ENCODE measurements at places on chromosomes 11 and 22.

GRCh38 chr11:82818409-82819043 lies 81.7 kb downstream of the PRCP start:
- no peak for DNase-seq

DNA sequence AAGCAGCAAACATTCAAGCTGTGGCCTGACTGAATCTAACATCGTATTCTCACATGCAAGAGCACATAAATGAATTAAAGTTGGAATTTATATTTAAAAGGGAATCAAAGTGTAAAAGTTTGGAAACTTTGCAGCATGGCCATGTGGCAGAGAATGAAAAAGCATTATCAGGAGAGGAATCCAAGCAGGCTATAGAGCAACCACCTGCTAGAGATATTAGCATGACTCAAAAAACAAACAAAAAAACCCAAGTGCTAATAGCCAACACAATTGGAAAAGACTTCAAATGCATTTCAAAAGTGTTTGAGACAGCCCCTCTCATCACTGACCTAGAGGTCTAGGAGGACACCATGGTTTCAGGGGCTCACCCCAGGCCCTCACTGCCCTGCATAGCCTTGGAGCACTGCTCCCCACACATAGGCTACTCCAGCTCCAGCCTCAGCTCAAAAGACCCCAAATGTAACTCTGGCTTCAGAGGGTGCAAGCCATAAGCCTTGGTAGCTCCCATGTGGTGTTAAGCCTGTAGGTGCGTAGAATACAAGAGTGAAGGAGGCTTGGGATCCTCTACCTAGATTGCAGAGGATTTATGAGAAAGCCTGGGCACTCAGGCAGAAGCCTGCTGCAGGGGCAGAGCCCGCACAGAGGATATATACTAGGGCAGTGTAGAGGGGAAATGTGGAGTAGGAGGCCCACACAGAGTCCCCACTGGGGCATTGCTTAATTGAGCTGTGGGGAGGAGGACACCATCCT lies 1.7 kb upstream of the KRTAP5-7 start:
- no peak for DNase-seq

GRCh38 chr11:134647066-134647743 lies 235.2 kb upstream of the B3GAT1 start:
- no peak for DNase-seq

DNA sequence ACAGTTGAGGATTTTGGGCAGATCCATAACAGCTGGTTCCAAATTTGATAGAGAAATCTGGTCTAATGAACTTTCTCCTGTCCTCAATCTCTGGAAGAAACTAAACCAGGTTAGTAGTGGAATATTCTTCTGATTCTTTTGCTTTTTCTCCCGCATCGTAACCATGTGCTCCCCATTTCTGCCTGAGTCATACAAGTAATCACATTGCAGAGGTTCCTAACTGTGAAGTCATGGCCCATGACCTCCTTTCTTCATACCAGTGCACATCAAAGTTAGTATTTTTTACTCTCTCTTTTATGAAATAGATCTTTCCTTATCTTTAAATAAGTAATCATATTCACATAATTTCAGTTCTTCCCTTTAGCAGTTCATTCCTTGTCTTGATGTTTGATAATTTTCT lies 249.0 kb downstream of the DYNC2H1 start:
- DNase-seq = no peak

- no peak for DNase-seq
Observed at GRCh38 chr11:7645206-7645605, 28.1 kb downstream of the CYB5R2 start.

DNA sequence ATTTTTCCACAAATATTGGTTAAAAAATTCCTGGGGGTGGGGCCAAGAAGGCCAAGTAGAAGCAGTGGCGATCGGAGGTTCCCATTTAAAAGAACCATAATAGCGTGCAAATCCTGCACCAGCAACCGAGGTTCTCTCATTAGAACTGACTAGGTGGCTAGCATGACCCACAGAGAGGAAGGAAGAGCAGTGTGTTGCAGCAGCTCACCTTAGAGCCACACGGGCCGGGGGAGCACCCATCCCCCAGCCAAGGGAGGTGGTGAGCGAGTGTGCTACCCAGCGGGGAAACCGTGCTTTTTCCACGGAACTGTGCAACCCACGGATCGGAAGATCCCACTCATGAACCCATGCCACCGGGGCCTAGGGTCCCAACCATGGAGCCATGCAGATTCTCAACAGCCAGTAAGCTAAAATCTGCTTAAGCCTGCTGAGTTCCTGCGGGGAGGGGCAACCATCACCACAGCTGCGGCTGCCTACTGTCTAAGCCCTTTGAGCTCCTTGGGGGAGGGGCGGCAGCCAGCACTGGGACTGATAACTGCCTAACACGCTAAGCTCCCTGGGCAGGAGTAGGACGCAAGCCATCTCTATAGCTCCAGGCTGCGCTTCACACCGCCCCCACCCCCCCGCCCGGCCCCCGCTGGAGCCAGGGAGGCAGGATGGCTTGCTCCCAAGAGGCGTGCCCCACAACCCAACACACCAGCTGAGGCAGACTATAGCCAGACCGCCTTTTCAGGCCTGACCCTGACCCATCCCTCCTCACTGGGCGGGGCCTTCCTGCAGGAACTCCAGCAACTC lies 21.0 kb upstream of the HTATIP2 start:
- no peak for DNase-seq

- no peak for DNase-seq
Observed at GRCh38 chr11:109378034-109378433, 44.0 kb upstream of the C11orf87 start.

DNA sequence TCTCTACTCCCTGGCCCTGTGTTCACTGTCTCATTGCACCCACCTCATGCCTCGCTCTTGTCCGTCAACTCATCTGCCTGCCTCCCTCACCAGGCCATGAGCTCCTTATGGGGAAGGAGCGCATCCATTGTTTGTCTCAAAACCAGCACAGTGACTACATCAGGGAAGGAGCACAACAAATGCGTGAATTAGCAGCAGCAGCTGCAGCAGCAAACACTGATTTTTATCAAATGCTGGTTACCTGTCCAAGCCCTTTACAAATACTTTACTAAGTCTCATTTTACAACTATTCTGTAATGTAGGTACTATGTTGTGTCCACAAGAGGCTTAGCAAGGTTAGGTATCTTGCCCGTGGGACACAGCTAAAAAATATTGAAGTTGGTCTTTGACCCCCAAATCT lies 85.9 kb upstream of the PLET1 start:
- DNase-seq = no peak

- DNase-seq = no peak
Observed at GRCh38 chr22:31327806-31328543, 18.2 kb downstream of the PATZ1 start.

DNA sequence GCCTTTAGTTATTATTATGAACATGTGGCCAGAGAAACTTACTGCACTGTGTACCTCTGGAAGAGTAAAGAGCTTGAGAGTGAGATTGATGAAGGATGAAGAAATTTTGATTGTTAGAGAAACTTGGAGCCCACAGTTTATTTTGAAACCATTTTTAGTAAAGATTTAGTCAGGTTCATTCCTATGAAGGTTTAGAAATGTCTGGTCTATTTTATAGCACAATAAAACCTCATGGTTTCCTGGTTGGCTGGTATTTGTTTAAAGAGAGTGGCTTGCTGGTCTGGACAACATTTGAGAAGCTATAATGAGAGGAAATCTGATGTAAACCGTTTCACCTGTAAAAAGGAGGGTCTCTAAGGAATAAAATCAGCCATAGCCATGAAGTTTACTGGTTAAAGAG lies 8.8 kb upstream of the PDE3B start:
- DNase-seq = no peak

DNA sequence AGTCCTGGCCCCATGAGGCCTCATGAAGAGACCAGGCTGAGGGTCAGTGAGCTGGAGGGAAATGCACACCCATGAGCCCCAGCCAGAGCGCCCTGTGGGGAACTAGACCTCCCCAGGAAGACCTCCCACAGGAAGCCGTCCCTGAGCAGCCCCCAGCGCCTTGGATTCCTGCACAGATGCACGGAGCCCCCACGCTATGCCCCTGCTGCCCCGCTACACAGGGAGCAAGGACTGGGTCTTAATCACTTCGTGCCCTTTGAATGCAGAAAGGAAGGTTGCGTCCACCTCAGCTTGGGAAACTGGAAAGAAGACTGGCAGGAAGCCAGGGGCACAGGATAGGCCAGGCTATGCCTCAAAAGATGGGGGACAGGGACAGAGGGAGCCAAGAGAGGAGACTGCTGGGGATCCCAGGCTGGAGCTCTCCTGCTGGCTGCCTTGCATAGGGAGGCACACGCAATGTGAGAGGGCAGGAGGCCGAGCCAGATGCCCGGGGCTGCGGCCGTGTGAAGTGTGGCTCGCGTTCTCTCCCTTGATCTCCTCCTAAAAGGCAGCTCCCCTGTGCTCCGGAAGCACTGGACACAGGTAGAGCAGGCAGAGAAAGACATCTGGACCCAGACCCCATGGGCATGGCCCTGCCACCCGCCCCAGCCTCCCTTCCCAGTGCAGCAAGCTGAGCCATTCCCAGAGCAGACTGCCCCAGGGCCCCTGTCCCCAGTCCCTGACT lies 32.8 kb downstream of the MACROD1 start:
- DNase-seq = no peak

GRCh38 chr11:1943977-1944376 lies 3.2 kb upstream of the MRPL23 start:
- DNase-seq = peak; percentile 2

GRCh38 chr11:9951807-9952206 lies 287.9 kb downstream of the SWAP70 start:
- no peak for DNase-seq

DNA sequence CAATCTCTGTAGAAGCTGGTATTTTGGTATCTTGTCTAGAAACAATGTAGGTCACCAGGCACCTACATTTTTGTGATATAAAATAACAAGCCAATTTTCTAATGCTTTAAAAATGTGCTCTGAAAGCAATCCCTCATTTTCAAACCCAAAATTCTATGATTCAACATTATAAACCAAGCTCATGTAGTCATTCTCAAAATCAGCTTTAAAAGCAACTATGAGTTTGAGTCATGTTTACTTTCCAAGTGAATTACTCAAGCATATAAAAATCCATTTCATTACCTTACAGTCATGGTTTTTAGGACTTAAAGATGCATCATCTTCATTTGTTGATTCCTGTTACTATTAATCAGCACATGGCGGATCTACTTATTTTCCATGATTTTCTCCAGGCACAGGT lies 216.4 kb downstream of the GRM5 start:
- no peak for DNase-seq

DNA sequence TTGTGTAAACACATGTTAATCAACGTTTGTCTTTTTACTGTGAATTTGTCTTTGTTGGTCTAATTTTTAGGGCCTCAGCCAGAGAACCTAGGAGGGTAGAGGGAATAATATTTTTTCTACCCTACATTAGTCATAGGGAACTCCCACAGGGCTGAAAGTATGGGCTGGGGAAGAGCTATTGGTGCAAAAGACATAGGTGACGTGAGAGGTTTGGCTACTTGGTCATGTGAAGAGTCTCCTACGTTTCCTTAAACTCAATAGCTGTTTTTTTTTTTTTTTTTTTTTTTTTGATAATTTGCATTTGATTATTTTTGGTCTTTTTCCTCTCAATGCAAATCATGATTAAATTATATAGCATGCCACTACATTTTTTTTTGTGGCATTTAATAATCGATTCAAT lies 15.9 kb upstream of the MMP7 start:
- DNase-seq = no peak

GRCh38 chr11:114918286-114918685 lies 240.0 kb downstream of the NXPE2 start:
- no peak for DNase-seq

DNA sequence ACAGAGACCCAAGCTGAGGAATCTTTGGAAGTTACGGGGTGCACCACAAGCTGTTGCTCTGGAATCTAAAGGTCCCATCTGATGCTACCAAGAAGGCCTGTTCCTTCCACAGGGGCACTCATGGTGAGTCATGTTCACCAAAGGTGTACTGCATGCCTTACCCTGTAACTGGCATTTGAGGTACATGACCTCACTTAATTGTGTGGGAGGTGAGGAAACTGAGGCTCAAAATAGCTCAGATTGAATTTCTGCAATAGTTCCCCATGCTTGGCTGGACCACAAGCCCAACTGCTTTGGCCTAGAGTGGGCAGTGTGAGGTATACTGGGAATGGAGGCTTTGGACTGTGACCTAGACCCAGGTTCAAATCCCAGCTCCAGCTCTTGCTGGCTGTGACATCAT lies 8.2 kb downstream of the MTFP1 start:
- DNase-seq = no peak

DNA sequence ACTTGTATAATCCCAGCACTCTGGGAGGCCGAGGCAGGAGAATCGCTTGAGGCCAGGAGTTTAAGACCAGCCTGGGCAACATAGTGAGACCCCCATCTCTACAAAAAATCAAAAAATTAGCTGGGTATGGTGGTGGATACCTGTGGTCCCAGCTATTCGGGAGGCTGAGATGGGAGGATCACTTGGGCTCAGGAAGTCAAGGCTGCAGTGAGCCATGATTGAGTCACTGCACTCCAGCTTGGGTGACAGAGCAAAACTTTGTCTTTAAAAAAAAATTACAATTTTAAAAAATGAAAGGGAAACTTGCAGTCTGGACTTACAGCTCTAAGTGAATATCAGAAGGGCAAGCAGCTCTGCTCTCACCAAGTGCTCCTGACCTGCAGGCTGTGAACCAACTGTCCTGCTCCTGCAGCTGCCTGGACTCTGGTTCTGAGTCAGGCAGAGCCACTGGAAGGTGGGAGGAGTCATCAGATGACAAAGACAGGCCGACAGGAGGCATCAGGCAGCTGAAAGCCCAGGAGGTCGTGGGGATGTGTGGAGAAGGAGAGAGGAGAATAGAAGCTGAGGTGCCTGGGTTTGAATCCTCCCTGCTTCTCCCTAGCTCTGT lies 9.6 kb downstream of the SMTNL1 start:
- DNase-seq = no peak

GRCh38 chr11:31479066-31479465 lies 30.4 kb downstream of the IMMP1L start:
- DNase-seq = no peak

DNA sequence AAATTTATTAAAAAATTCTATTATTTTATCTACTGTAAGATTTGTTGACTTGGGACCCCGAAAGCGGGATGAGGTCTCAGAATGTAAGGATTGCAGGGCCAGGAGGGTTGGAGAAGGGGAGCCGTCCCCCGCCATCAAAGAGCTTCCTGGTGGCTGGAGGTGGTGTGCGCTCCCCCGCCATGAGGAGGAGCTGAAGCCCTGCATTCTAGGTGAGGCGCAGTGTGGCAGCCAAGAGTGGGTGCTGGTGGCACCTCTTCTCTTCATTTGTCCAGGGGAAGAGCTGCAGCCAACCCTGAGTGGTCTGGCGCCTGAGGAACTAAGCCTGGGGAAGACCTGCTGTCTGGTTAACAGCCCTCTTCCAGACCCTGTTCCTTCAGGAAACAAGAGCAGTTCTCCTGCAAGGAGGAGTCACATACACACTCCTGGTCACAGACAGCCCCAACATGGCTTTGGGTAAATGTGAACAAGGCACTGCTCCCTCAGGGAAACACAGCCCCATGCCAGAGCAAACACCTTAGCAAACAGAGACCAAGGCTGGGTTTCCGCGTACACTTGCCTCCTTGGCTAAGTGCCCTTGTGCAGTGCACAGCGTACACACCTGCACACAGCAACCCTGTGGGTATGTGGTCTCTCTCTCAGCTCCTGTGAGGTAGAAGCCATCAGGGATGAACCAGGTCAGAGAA lies 17.3 kb downstream of the RTN4RL2 start:
- DNase-seq = peak; percentile 48
